Neural progenitor cell (in vitro differentiated cells): ENCODE measurements at places on chromosomes 13 and 19. TPM values are rescaled to one million over a fixed set of nuclear protein-coding genes. Genes with fewer than 3 reads are reported as not detected.

- H3K4me3 ChIP-seq = no peak overlapping the region
- no peaks in the 10 kb centered on the region for H3K4me1 ChIP-seq
- no peaks in the 10 kb centered on the region for H3K36me3 ChIP-seq
- H3K27me3 ChIP-seq = no peaks in the 10 kb centered on the region
Observed at GRCh38 chr13:29513002-29513980, 82.2 kb downstream of the SLC7A1 start.

DNA sequence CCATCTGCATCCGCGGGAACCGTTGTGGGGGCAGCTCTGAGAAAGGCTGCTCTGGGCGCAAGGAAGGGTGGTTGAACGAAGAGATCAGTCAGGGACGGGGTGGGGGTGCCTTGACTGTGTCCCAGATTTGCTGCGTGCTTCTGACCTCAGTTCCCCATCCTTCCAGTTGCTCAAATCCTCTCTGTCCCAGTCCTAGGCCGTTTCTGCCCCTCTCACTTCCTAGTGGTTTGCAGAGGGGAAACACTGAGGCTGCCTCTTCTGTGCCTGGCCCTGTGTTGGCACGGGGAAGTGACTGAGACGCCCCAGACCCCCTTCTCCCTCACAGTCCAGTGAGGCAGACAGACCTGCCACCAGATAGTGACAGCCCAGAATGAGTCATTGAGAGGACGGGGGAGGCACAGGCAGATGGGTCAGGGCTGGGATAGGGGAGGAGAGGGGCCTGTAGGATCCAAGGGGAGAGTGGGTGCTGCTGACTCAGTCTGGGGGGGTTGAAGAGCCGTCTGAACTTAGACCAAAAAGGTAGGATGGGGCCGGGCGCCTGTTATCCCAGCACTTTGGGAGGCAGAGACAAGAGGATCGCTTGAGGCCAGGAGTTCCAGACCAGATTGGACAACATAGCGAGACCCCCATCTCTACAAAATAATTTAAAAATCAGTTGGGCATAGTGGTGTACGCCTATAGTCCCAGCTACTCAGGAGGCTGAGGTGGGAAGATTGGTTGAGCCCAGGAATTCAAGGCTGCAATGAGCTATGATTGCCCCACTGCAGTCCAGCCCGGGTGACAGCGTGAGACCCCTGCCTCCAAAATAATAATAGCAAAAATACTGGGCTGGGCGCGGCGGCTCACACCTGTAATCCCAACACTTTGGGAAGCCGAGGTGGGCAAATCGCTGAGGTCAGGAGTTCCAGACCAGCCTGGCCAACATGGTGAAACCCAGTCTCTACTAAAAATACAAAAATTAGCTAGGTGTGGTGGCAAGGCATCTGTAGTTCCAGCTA is 26.5 kb downstream of the NUMBL start:
- H3K4me1 ChIP-seq = no peaks in the 10 kb centered on the region
- H3K27me3 ChIP-seq = peaks cover 8% of the 10 kb centered on the region
- peak overlapping the region; percentile 60 for H3K4me3 ChIP-seq
- no peaks in the 10 kb centered on the region for H3K36me3 ChIP-seq
- no peak overlapping the region for H3K27ac ChIP-seq
- DNase-seq = no peak

DNA sequence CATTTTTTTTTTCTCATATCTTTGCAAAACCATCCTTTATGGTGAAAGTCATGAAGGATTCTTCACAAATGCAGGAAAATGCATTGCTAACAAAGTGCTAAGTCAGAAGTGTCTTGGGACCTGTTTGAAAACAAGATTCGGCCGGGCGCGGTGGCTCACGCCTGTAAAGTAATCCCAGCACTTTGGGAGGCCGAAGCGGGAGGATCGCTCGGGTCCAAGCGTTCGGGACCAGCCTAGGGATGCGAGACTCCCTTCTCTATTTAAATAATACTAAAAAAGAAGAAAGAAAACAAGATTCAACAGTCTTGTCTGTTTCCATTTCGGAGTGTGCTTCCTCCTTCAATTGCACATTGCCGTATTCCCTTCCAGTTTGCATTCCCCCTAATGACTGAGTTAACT is 819 bp downstream of the EID2B start:
- peak overlapping the region; percentile 96 for H3K4me3 ChIP-seq
- DNase-seq = no peak
- H3K27ac ChIP-seq = no peak overlapping the region
- no peaks in the 10 kb centered on the region for H3K27me3 ChIP-seq
- no peaks in the 10 kb centered on the region for H3K36me3 ChIP-seq

AMER2 gene
- 0.12 TPM in 1 of 2 replicates, not detected in the other for total RNA-seq

- H3K4me1 ChIP-seq = no peaks in the 10 kb centered on the region
- no peak for DNase-seq
- no peaks in the 10 kb centered on the region for H3K27me3 ChIP-seq
- H3K36me3 ChIP-seq = no peaks in the 10 kb centered on the region
- no peak overlapping the region for H3K4me3 ChIP-seq
Observed at GRCh38 chr13:100356889-100357288, 231.7 kb downstream of the GGACT start.

GRCh38 chr19:55704494-55705245 is 29.6 kb downstream of the EPN1 start:
- no peaks in the 10 kb centered on the region for H3K4me1 ChIP-seq
- no peak for DNase-seq
- H3K27me3 ChIP-seq = no peaks in the 10 kb centered on the region
- no peak overlapping the region for H3K27ac ChIP-seq
- no peaks in the 10 kb centered on the region for H3K36me3 ChIP-seq

NLRP11 gene
- total RNA-seq = not detected in 2 replicates

- H3K27me3 ChIP-seq = peaks cover 49% of the 10 kb centered on the region
- no peaks in the 10 kb centered on the region for H3K36me3 ChIP-seq
- peak; percentile 16 for DNase-seq
- H3K4me1 ChIP-seq = peaks cover 16% of the 10 kb centered on the region
- H3K27ac ChIP-seq = no peak overlapping the region
- H3K4me3 ChIP-seq = no peak overlapping the region
Observed at GRCh38 chr13:61410669-61411297, 4.9 kb downstream of the PCDH20 start.
